Cerebellar nuclear complex (tissue), 1 donor: ENCODE measurements at places on chromosomes 6 and 20.

- no peak for DNase-seq
These were observed 112.2 kb upstream of the SYNCRIP start for GRCh38 chr6:85754894-85755293.

DNA sequence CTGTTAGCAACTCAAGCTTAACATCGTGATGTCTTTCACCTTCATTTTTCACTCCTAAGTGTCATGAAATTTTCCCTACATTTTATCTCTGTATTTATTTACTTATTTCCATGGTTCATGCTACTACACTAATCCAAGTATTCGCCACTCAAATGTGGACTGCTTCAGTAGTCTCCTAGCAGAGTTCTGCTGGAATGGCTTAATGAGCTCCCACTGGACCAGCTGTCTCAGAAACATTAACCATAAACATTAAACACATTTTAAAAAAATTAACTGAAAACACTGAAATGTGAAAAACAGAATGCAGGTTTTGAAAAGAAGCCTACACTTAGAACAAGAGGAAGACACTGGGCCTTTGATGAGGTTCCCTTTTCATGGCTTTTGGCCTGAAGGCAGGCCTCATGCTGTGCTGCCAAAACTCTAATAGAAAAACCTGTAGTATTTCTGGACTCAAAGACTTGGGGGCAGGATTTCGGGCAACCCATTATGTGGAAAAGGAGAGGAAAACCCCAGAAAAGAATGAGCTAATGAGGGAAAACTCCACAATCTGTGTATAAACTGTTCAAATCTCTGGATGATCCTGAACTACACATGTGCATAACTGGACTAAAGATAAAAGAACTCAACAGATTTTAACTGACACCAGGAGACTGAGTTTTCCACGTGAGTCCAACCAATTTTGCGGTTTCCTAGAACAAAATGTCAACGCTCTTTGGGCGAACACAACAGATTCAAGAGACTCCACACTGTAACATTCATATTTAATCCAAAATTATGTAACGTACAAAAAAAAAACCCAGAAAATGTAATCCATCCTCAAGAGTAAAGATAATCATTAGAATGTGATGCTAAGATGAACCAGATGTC, 33.0 kb downstream of the SAMD3 start:
- DNase-seq = no peak

DNA sequence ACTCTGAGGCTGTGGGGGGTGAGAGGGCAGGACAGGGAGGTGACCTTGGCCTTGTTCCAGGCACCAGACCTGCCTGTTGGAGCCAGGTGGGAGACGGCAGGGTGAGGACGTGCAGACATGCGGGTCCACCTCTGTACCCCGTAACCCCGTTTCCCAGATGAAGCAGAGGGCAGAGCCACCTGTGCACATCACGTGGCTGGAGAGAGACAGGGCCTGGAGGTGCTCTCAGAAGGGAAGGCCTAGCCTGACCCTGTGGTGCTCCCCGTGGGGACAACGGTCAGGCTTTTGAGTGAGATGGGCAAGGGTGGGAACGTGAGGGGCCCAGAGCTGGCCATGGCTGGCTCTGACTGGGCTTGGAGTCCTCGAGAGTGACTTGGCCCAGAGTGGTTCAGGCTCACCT, 6.6 kb downstream of the NTSR1 start:
- DNase-seq = no peak

GRCh38 chr20:45406260-45407066, 1.6 kb upstream of the DBNDD2 start:
- peak; percentile 18 for DNase-seq

GRCh38 chr20:56592211-56592610, 36.9 kb upstream of the TFAP2C start:
- no peak for DNase-seq

DNA sequence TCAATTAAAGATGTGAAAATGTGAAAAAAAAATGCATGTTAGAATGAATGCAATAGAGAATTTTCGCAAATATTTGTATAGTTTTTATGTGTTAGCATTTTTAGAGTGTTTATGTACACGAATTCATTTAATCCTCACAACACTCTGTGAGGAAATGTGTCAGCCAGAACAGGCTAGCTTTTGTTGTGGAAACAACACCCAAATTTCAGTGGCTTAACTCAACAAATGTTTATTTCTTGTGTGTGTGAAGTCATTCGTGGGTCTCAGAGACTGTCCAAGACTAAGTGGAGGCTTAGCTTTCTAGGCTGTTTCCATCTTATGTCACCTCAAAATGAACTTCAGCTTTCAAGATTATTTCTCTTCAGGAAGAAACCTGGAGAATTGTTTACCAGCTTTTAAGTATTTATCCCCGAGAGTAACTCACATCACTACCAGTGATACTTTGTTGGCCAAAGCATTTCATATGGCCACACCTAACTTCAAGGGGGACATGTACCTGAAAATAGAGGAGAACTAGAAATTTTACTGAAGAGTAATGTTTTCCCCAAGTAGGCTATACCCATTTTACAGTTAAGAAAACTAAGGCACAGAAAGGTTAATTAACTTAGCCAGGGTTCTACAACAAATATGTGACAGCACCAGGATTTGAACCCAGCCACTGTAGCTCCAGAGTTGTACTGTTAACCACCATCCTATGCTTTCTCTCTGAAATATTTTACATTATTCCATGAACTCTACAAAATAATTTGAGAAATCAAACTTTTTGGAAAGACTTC, 306.1 kb downstream of the QKI start:
- no peak for DNase-seq

- no peak for DNase-seq
These were observed 591 bp upstream of the DCBLD1 start for GRCh38 chr6:117481926-117482239.

GRCh38 chr6:110285306-110286060, 72.7 kb downstream of the METTL24 start:
- no peak for DNase-seq

DNA sequence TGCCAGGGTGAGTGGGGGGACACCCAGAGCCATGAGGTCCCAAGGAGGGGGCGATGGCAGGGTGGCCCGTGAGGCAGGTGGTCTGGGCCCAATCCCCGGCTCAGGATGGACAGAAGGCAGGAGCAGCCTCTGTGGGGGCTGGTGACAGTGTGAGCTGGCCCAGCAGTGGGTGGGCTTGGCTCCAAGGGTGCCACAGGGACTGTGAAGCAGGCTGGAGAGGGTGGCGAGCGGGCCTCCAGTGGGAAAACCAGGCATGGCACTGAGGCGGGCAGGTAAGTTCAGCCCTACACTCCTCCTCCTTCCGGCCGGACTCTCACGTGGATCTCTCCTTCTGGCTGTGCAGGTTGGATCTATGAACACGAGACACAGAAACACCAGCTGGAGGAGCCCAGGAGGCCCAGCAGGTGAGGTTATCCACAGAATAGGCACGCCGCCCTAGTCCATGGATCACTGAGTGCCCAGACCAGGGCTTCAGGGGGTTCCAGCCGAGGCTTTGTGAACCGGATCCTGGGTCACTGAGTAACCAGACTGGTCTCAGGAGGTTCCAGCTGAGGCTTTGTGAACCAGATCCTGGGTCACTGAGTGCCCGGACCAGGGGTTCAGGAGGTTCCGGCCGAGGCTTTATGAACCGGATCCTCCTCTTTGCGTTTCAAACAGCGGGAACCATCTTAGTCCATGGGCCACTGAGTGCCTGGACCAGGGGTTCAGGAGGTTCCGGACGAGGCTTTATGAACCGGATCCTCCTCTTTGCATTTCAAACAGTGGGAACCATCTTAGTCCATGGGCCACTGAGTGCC, 76.4 kb upstream of the BHLHE23 start:
- no peak for DNase-seq

DNA sequence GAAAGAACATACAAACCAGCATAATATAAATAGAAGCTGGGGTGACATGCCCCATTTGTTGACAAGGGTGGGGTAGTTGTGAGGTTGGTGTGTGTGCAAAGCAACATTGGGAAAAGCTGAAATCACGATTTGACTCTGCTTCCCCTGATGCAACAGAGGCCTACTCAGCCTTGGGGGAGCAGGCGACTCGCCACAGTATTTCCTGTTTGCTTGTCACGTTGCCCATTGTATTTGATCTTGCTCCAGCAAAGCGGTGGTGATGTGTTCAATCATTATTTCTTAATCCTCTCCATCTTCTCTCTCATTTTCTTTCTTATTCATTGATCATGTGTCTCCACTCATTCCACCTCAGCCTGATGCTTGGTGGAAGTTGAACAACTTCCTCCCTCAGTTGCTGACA, 165.8 kb upstream of the CITED2 start:
- no peak for DNase-seq

DNA sequence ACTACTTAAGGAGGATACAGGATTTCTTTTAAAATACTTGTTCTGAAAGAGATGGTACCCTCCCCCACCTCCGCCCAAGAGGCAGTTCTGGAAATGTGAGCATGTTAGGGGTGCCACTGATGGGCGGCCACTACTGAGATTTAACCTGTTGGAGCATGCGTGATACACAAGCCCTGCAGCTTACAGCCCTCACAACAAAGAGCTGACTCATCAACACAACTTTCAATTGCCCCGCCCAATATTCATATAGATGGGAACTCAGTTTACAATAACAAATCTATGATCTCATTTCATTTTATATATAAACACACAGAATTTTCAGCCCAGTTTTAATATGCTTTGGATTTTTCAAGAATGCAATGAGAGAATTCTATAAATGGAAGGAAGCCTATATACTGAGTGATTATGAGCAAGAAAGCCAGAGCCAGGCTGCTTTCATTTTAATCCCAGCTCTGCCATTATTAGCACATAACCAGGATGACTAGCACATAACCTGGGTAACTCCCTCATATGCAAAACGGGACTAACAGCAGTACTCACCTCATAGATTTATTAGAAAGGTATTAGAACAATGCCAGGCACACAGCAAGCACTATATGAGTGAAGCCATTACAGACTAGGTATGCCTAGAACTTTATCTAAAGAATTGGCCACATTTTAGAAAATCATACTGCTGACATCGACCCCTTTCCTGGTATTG, 45.6 kb upstream of the IPCEF1 start:
- DNase-seq = no peak

DNA sequence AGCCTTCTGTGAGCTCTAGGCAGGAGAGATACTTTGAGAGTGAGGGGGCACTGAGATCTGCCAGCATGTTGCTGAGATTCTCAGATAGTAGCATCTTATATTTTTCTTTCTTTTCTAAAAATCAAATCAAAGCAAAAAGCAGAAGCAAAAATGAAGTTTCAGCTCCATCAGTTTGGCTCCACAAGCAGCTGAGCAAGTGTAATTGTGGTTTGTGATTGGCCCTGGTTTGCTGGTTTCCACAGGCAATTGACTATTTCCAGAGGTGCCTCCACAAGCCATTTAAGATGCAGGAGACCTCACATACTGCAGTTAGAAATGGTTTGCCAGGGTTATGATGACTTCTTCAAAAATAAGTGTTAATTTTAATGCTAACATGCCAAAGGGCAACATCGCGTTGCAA, 4.3 kb downstream of the SLC35D3 start:
- DNase-seq = no peak

GRCh38 chr20:10388597-10388996, 45.4 kb downstream of the MKKS start:
- no peak for DNase-seq

DNA sequence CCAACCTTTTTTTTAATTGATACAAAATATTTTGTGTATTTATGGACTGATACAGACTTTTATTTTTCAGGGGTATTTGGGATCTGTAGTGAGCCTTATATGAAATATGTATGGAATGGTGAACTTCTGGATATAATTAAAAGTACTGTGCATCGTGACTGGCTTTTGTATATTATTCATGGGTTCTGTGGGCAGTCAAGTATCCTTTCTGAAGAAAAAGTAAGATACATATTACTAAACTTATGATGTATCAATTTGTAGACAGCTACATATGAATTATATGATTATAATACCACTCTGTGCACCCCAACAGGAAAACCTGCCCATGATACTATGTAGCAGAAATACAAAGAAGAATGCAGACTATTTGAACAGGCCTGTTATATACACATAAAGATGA, 47.2 kb downstream of the FIG4 start:
- DNase-seq = no peak

DNA sequence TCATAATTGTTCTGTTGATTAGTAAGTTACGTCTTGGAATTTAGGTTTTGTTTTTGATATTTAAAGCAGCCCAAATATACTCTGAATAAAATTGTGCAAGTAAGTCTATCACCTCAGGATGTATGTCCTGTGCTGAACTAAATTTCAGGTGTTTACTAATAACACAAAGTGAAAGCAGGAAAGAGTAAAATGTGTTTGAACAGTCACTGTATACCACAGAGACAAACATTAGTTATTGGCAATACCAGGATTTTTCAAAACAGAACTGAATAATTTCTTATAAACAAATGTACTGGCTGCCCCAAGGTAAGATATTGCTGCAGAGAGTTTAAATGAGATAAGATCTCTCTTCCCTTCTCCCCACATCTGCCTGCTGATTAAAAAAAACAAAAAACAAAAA, 404.7 kb upstream of the RUNX2 start:
- no peak for DNase-seq

DNA sequence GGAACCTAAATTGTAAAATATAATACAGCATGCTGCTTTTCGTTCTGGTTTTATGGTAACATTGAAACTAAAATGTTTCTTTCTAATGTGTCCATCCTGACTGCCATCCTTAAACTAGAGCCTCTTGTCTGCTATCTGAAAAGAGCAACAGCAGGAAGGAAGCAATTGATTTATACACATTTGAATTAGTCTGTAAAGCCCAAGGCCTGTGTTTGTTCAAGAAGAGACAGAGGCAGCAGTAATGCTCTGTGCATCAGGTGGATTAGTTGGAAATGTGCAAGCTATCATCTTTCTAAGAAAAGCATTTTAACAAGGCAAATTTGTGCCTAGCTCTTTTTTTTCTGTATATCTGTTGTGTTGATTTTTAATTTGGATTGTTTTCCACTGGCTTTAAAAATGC, 128.6 kb downstream of the SCAF8 start:
- DNase-seq = no peak

- no peak for DNase-seq
These were observed 44.0 kb upstream of the CAP2 start for GRCh38 chr6:17349427-17349826.

DNA sequence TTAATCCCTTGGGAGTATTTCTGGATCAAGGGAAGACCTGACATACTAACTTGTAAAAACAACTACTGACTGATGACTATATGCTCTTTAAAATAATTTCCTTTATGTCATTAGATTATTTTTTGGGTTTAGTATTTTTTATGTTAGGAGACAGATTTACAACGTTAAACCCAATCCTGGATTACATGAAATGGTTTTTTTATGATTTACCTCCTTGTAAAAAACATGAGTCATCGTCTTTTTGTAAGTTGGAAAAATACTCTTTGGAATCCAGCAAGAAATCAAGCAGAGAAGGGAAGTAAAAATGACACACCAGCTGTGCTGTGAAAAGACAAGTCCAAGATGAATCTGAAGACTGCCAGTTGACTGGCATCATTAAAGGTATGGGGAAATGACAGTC, 6.7 kb downstream of the STK4 start:
- no peak for DNase-seq
